ENCODE measurements at places on chromosomes 5 and 9.

DNA sequence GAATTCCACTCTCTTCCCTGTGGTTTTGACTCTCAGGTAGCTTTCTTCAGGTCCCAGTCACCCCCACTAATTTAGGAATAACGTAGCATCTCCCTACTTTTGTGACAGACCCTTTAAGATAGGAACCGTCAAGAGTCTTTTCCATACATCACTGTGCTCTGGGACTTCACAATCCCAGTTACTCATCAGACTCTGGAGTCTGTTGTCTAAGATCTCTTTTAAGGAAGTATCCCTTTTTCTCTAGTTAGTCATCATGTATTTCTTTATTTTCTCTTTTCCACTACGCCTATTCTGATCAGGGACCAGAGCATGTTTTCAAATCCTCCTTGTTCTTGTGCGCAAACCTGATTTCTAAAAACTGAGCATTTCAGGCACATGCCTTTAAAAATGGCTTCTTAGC, 143.0 kb downstream of the GOLPH3 start:
- ATAC-seq = no peak

DNA sequence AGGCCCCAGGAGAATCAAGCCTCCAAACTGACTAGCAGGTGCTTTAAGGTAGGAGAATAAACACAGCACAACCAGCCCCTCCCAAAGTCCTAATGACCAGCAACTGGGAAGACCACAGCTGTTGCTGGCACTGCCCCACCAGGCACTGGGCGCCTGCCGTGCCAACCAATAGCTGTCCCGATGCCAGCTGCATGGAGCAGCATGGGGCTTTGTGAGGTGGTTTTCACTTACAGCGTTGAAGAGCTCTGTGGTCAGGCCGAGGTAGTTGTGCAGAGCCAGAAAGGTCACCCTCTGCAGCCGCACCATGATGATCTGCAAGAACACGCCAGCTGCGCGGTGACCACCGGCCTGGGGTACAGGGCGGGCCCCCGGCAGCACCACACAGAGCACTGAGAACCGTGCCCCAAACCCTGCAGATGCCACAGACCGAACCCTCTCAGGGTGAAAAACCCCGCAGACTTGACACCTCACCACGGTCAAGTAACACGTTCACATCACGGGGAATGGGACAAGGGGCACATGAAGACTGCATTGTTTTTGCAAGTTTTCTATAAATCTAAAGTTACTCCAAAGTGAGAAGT, 28.7 kb downstream of the PNPLA7 start:
- no peak for ATAC-seq

GRCh38 chr5:17604951-17605350, 968 bp downstream of the TAF11L11 start:
- no peak for ATAC-seq

DNA sequence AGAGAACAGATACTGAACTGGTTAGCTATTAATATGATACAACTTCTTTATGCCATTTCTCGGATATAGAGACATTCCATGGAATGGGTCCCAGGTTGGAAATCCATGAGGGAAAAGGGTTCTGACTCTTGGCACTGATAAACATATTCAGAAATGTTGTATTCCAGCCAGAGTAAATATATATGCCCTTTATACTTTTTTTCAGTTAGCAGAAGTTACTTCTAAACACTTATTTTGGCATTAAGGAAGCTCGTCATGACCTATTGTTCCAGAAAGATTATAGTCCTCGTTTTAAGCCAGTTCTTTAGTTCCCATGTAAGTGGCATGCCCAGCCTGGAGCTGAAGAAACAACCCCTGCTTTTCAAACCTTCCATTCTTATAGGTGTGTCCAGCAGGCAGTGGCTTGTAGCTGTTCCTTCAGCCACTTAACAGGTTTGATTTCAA, 181.6 kb downstream of the CD180 start:
- ATAC-seq = no peak

- ATAC-seq = no peak
These were observed 29.5 kb upstream of the NFIB start for GRCh38 chr9:14343261-14344031.

GRCh38 chr5:7078901-7079300, 317.0 kb upstream of the ADCY2 start:
- ATAC-seq = no peak

DNA sequence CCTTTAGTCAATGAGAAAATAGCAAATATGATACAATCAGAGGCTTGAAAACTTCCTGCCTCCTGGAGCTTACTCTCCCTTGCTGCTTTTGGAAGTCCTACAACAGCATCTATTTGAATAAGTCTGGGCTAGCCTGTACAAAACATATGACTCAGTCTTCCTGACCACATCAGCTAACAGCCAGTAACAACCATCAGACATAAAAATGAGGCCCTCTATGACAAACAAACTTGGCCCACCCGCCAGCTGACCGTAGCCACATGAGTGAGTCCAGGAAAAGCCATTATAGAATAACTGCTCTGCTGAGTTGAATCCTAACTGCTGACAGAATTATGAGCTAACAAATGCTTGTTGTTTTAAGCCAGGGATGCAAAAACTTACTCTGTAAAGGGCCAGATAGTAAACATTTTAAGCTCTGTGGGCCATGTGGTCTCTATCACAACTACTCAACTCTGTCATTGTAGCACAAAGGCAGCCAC, 347.6 kb downstream of the PTPRD start:
- no peak for ATAC-seq

- ATAC-seq = no peak
These were observed 547.6 kb downstream of the BNC2 start for GRCh38 chr9:16322849-16323248.

DNA sequence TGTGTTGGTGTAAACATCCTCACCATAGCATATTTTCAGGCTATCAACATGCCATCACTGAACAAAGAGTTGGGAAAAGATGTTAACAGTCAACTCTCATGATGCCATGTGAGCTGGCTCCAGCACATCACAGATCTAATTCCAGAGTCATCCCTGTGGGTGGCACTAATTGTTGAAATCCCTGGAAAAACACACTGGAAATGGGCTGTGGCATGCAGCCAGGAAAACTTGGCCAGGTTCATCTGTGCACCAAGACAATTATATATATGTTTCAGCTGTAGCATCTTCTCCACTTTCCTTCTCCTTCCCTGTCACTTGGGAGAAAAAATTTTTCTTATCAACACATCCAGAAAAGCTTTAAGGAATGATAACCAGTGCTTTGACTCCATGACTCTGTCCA, 313.7 kb downstream of the TRIM32 start:
- no peak for ATAC-seq

GRCh38 chr9:133199648-133200321, 9.3 kb downstream of the OBP2B start:
- ATAC-seq = peak; percentile 73

- peak; percentile 100 for ATAC-seq
These were observed at the start of gene CDKN2AIPNL for GRCh38 chr5:134411546-134412266. TSS of gene CDKN2AIPNL (minus strand) at chr5:134411881. CDS start at chr5:134411854, 27 bp downstream.

DNA sequence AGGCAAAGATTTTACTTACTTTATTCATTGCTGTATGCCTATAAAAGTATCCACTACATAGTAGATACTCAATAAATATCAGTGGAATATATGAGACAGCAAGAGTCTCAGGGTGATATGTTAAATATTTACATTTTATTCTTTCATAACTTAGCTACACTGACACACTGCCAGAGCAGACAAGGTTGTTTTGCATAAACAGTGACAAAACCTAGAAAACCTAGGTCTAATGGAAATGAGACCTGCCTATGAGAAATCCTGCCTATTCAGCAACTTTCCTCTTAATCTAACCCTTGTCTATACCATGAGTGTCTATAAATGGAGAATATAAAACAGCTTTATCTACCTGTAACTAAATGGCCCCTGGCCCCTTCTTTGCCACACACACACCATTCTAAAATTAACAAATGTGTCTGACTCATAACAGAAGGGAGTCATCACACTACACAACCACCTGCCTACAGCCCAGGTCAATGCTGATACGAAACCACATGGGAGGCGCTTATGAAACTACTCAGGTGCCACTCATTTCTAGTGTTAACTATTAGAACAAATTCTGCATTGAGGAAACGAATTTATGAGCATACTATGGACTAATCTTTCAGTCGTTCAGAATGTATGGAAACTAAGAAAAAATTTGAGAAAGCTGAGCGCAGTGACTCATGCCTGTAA, 60.3 kb downstream of the UBAP2 start:
- peak; percentile 99 for ATAC-seq

DNA sequence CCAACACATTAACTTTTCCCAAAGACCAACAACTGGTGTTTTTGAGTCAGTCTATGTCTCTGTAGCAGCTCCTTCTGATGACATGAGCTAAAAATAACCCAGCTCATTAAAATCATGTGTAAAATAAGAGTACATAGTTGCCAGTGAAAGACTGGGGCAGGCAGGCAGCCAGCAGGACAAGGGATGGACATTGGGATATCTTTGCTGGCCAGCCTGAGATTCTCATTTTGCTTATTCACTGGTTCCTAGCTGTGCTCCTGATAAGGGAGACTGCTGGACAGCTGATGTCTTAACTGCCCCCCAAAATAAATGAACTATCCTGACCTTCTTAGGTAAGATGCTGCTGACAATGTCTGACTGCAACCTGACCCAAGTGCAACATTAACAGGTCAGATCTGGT, 33.9 kb downstream of the EPB41L4B start:
- ATAC-seq = no peak

- ATAC-seq = no peak
These were observed 14.9 kb upstream of the FEM1C start for GRCh38 chr5:115559524-115559923.

- peak; percentile 99 for ATAC-seq
These were observed 15.7 kb downstream of the SQSTM1 start for GRCh38 chr5:179836225-179837019.

- peak; percentile 74 for ATAC-seq
These were observed 6.3 kb upstream of the MED7 start for GRCh38 chr5:157148734-157149615.

DNA sequence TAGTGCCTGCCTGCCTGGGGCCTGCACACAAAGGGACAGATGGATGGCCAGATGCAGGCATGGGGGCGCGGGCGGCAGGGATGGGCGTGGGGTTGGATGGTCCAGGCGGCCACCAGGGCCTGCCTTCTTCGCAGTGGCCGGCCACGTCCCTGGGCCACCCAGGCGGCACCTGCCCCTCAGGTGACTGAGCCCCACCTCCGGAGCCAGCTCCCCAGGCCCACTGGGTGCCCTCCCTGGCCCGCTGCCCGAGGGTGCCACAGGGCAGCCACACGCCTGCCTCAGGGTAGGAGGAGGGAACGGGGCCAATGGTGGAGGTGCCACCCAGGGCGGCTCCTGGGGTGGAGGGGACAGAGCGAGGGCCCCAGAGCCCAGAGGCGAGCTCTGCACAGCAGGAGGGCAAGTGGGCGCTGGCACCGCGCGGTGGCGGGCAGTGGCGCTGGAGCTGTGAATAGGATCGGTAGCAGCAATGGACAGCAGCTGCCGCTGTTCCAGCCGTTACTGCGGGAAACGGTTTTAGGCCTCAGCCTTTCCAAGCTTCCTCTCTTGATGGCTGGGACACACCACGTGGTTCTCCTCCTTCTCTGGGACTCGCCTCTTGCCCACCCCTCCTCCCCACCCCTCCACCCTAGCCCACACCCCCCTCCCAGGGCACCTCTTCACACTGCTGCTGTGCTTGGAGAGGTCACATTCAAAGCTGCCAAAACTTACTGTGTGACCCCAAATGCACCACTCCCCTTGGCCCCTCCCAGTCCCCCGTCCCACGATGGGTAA, 19.1 kb downstream of the LHX3 start:
- no peak for ATAC-seq

- ATAC-seq = no peak
These were observed 368.3 kb downstream of the SPATA31D1 start for GRCh38 chr9:82356871-82357270.

GRCh38 chr5:60842871-60843385, 1.1 kb downstream of the ELOVL7 start:
- no peak for ATAC-seq

- no peak for ATAC-seq
These were observed 1.9 kb downstream of the VLDLR start for GRCh38 chr9:2623288-2624050.

- no peak for ATAC-seq
These were observed 23.8 kb downstream of the TYRP1 start for GRCh38 chr9:12716823-12717600.

DNA sequence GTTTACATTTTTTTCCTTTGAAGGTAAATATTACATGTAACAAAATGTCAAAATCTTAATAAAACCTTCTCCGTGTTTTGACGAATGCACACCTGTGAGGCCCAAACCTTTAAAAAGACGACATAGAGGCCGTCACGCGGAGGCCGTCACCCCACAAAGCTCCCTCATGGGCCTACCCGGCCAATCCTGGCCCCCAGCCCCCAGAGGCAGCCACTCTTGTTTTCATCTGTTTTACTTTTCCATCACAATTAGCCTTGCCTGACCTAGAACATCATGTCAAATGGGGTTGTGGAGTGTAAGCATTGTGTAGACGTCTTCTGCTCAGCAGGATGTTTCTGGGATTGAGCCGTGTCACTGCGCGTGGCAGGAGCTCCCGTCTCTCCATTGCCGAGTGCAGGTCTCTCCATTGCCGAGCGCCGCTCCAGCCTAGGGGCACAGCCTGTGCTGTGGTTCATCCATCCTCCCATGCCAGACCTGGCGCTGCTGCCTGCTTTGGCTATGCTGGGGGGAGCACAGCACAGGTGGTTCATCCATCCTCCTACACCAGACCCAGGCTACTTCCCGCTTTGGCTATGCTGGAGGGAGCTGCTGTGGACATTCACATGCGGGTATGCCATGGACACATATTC, 52.2 kb upstream of the IRX4 start:
- ATAC-seq = no peak

- no peak for ATAC-seq
These were observed 78.2 kb upstream of the SMIM23 start for GRCh38 chr5:171707442-171707792.

DNA sequence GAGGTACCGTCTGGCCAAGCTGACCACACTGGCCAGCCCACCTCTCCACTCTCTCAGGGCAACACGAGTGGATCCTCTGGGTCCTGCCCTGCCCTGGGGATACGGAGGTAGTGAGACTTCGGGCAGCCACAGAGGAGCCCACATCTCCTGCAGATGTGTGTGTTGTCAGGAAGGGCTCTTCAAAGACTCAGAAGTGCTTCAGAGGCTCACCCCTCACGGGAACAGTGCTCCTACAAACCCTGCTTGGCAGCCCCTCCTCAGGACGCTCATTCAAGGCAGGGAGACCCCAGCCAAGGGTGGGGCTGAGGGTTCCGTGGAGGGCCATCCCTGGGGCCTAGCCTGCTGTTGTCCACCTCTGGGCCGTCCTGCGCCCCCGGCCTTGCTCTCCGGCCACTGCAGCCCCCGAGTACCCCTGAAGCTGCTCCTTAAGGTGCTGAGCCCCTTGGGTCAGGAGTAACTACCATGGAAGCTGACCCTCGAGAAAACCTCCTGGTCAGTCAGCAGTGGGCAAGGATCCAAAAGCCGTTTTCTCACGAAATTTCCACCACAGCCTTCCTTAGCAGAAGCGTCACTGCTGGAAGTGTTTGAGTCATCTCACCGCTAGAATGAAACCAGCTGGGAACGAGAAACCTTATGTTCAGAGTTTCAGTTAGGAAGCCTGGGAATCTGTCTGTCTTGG, 23.2 kb upstream of the LRRC14B start:
- no peak for ATAC-seq

DNA sequence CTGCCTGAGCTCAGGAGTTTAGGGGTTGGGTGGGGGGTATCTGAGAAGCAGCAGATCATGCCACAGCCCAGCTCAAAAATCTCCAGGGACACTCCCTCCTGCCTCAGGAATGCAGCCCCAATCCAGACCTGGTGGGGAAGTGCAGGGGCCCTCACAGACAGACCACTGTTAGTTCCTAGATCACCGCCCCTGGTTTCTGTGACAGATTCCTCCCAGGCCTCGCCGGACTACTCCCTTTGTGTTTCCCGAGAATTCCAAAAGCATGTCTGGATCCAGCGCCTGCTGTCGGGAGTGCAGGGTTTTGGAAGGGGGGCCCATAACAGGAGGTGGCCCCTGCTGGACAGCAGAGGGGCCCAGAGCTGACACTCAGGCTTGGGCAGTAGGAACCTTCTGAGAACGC, 74.5 kb downstream of the CTSL start:
- no peak for ATAC-seq
